ENCODE measurements at places on chromosomes 4 and X.

DNA sequence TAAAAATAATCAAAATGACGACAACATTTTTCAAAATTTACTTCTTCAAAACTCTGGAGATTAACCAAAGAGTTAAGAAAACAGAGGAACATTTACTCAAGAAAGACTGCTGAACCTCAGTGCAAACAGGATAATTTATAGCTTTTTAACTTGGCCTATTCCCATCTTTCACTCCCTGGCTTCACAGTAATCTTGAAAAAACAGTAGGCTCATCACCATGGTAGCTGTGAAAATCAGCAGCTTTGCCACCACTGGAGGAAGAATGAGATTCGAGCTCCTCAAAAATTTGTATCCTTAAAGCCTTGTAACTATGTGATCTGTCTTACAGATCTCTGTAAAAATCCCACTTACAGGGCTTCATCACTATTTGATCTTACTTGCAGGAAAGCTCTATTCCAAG lies 447.7 kb upstream of the CTSO start:
- no peak for DNase-seq

- no peak for DNase-seq
Measured at GRCh38 chrX:101407167-101407747, 468 bp downstream of the GLA start.

- no peak for DNase-seq
Measured at GRCh38 chr4:184598753-184599491, 50.3 kb downstream of the CASP3 start.

DNA sequence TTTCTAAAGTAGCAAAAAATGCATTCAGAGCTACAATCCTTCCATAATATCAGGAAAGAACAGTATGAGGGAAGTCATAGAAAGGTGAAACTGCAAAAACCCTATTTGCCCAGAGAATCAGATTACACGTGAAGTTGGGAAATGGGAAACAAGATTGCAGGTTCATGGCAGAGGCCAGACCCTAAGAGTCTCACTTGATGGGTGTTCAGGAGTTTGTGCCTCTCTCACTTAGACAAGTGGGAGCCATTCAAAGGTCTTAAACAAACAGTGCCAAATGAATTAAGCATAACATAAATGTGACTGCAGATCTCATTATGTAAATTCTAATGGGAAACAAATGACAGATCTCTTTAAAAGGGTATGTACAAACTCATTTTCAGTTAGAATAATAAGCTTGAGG lies 91.6 kb downstream of the ARAP2 start:
- no peak for DNase-seq

- no peak for DNase-seq
Measured at GRCh38 chr4:42397635-42398170, 415 bp downstream of the SHISA3 start.

DNA sequence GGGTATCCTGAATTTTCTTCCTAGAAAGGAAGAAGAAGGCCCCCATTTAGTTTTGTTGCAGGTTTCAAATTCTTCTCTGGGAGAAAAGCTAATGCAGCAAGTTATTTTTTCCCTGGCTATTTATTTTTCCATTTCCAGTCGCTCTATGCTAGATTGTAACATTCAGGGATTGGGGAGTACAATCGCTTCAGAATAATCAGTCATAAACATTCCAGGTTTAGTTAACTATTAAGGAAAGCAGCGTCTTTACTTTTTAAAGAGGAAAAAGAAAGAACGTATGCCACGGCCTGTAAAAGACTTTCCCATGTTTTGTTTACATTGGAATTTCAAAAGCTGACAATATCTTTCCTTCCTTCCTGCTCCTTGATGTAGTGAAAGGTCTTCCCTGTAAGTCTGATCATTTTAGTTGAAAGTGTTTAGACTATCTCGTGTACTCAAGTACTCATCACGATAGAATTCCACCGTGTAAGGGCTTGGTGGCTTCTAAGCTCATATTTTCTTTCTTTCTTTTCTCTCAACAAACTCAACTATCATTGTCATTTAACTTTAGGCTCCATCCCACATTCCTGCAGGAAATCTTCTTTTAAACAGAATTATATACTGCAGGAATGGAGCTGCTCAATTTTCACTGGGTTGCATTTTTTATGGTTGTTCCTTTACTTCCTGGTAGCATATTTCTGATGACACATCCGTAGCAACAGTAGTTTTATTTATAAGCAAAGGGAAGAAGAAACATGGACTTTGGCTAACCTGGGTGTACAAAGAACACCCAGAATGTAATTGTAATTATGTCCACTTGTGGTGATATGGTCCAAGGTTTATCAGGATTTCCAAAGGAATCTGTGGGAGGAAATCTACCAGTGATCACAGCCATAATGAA lies 213.1 kb upstream of the FAT1 start:
- DNase-seq = no peak

DNA sequence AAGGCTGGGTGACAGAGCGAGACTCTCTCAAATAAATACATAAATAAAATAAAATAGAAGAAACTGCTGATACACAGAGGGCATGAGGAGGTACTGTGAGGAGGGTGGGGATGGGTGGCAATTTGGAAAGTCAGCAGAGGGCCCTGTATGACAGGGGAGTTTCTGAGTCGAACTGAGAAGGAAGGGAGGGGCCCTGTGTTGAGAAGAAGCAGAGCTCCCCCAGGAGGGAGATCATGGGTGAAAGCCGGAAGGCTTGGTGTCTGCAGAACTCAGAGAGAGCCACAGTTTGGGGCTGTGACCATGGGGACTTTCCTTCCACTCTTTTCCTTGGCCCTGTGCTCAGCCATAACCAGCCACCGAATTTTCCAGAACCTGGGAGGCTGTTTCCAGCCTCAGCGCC lies 24.8 kb upstream of the AFAP1 start:
- DNase-seq = no peak

DNA sequence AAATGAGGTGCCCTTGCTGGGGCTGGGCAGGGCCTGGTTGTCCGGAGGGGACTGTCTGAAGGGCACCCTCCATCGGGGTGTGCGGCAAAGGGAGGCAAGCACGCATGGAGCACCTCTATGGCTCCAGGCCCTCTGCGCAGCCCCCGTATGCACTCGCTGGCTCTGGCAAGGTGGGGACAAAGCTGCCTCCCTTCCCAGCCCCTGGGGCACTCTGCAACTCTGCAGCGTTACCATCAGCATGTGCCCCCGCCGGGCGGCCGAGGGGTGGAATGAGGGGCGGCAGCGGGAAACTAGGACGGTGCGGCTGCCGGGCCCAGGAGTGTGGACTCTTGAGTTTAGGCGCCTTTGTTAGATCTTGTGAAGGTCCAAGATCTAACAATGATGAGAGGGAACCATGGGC lies 26.4 kb downstream of the TRMT44 start:
- DNase-seq = no peak

GRCh38 chrX:7146703-7147412 lies 654 bp upstream of the STS start:
- no peak for DNase-seq

DNA sequence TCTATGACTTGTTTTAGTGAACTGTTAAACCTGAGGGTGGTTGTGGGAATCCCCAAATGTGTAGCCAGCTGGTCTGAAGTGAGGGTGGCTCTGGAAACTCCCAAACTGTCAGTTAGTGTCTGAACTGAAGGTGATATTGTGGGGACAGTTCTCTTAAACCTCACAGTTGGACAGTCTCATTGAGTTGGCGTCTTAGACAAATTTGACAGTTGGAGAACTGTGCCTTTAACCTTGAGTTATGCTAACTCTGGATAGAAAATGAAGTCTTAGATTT lies 20.7 kb upstream of the CTSO start:
- DNase-seq = no peak

DNA sequence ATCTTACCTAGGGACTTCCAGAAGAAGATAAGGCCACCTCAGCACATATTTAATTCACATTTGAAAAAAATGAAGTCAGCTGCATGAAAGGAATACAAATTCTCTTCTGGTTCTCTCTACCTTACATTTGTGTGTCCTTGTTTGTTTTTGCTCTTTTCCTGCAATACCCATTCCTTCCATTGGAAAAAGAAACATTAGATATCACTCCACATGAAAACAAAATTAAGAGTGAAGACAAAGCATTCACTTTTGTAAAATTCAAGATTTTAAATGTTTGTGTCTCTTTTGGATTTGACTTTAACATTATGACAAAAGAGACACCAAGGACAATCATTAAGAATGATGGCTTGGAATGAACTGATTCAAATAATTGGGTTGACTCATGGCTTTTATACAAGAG lies 1351.8 kb downstream of the FSTL5 start:
- DNase-seq = no peak

DNA sequence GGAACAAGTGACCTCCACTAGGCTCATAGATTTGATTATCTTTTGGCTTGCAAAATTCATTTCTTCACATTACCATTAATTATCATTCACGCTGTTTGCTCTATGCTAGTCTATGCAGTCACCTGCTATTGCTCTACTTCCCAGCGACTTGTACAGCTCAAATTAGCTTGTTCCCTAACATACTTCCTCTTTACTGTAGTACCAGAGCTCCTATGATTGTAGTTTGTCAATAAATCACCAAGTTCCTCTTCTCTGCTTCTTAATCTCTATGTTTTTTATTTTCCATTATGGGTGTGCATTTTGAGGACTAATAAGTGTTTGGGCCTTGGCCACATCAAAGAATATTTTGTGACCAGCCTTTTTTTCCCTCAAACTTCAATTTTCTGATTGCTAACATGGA lies 6.2 kb upstream of the GSPT2 start:
- no peak for DNase-seq

DNA sequence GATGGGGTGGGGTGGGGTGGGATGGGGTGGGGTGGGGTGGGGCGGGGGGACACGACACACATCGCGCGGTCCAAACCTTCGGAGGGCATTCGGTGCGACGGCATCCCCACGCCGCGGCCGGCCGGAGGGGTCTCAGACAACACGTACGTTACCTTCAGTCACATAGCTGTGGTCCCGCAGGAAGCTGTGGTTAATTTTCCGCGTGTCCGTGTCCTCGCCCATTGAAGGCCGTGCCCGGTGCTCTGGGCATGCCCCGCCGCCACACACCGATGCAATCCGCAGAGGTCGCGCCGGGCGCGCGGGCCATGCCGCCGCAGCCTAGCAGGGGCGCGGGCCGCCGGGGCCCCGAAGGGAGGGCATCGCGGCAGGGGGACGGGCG lies 417 bp downstream of the PPP2R2C start:
- DNase-seq = no peak

DNA sequence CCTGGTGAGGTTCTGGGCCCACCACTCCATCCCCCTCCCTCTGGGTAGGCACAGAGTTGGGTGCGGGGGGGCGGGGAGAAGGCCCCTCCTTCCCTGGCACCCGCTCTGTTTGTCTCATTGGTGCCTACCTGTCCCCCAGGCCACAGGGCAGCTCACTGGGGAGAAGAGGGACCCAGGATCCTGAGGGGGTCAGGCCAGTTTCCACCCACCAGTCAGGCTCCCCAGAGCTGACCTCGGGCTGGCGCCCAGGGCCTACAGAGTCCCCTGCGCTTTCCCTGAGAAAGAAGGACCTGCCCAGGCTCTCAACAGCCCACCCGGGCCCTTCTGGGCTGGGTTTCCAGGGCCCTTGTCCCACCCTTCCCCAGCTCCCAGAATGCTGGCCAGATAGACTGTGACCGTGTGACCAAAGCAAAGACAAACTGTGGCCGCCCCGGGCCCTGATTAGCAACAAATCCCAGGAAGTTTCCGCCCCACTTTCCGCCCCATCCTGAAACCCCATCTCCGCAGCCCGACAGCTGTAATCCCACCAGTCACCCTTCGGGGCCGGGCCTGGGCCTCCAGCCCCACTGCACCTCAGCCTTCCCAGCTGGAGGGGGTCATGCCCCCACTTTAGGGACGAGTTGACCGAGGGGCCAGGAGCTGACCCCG lies 33.8 kb upstream of the FGFR3 start:
- no peak for DNase-seq

DNA sequence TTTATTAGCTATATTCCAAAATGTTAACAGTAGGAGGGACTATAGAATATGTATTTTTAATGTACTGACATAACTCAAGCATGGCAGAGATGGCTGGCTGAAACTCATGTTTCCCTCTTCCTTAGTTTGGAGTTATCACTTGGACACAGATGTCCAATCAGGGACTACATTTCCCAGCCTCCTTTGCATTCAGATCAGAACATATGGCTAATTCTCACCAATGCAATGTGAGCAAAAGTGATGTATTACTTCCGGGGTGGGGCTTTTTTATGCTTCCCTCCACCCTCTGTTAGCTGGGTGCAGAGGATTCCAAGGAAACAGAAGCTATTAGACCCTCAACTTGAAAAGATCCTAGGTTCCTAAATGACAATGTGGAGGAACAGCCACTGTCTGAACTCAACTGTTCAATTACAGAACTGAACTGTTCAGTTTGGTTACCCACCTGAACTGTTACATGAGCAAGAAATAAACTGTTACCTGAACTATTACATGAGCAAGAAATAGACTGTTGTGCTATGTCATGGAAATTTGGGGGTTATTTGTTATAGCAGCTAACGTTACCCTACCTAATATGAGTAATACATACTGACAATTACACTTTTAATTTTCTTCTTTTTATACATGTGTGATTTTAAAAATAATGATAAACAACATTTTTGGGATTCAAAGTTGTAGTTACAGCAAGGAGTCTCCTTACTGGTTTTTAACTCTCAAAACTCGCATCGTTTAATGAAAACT lies 29.6 kb upstream of the ERVMER34-1 start:
- no peak for DNase-seq

DNA sequence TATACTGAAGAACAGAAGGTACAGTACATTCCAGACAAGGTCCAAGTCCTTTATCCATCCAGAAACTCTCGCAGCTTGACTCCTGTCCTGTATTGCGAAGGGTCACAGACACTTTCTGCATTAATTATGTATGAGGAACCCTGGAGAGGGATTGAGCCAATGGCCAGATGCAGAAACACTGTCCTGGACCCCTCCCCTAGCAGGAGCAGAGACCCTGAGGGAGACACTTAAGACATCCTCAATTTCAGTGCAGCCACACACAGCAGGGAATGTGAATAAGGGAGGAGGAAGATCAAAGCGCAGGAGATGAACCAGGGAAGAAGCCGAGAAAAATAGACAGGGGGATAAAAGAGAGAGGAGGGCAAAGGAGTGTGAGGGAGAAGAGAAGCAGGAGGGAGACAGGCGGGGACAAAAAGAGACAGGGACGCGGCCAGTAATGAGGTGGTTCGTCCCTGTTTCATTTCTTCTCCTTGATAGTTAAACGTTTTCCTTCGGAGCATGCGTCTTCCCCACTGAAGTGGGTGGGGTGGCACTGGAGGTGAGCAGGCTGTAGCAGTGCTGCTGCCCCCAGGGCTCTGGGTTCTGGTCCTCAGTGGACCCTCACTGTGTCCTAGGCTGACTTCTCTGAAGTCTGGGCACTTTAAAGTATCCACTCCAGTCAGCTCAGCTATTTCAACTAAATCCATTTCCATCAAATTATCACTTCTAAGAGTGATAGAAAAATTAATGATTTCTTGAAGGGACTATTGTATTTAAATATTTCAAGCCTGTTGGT lies 356.4 kb upstream of the NOCT start:
- DNase-seq = no peak
